ENCODE measurements at places on chromosomes 2 and 18.
A peak's percentile ranks its signal among the peaks of the same experiment; 100 is the strongest.

DNA sequence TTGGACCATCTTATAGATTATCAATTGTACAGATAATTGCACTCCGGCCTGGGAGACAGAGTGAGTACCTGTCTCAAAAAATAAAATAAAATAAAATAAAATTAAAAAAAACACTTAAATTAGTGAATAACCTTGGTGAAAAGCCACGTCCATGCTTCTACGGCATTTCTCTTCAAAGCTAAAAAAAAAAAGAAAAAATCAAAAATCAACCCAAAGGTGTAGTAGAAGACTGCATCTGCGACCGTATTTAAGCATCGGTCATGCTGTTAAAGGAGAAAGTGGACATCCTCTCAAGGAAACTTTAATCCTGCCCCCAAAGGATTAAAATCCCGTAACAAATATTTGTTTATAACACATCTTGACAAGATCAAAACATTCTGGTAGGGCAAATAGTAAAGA is 350 bp upstream of the RNF138 start:
- no peak for DNase-seq

DNA sequence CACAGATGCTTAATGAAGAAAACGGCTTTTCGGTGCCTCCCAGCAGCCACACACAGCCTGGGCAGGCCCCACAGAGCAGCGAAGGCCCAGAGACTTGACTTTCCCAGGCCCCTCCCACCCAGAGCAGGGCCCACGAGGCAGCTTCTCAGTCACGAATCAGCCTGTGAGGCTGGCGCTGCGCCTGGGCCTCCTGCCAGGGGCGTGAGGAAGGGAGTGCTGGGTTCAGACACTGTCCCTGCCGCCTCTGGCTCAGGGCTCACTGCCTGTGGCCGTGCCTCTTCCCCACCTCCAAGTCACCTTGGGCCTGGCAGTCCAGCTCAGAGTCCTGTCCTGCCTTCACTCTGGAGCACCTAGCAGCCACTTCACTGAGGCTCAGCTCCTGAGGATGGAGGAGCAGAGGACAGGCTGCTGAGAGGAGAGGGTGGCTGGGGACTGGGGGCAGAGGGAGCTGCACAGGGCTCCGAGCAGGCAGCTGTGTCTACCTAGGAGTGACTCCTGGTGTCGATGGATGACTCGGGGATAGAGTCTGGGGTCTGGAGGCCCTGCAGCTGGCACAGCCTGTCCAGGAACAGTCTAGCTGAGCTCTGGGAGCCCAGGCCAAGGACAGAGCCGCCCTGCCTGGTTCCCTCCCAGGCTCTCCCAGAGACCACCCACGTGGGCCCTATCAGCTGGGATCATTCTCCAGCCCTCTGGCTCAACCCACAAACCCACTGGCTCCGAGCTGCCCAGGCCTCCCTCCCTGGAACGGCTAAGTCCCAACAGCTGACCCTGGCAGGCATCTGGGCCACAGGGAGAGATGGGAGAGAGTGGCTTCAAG is 36.4 kb upstream of the FOSL2 start:
- DNase-seq, result peak; percentile 95

DNA sequence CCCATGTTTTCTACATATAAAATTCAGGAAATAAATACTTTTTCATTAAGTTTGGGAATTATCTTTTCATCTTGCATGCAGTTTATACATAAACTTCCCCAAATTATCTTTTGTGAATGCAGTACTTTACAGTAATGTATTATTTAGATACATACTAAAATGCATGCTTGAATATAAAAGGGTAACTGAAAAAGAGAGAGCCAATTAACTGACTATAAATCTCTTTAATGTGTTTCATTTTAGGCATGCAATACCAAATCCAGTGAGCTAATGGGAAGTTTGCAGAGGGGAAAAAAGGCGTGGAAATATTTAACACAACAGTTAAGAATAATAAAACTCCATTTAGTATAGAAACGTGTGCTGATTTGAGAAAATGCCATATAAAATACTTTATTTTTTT is 39.2 kb downstream of the COL4A4 start:
- no peak for DNase-seq

- DNase-seq, result no peak
These were observed 253.1 kb upstream of the PXDN start for GRCh38 chr2:1997409-1997808.

DNA sequence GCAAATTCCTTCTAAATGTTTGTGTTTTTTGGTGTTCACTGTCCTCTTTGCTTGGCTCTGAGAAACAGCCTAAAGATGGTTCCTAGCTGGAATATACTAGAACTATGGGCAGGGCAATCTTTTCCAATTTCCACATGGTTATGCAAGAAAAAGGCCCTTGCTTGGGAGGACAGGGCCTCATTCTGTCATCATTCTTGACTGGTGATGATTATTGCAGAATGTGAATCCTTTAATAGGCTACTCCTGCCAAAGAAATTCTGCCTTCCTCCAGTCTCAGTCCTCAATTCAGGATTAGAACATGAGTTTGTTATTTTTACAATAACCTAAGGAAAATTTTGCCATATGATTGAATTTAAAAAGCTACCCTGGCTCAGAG is 218.7 kb downstream of the HNMT start:
- DNase-seq, result no peak

All from left cardiac atrium (tissue), 4 donors.